ENCODE measurements at places on chromosomes 6 and 20.

DNA sequence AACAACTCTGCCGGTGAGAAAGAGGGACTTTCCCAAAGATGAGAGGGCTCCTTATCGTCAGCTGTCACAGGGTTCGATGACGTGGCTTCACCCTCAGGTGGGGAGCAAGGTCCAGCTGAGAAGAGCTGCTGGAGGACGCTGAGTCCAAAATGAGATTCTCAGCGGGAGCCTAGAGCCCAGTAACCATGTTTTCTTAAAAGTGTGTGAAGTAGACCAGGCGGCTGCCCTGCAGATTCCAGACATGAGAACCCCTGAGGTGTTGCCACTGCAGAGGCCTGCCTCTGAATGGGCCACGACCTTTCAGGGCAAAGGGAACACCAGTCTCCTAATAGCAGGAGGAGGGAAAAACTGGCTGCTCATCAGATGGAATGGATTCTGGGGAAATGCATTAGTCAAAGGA lies 375.1 kb downstream of the BTBD9 start:
- DNase-seq, result no peak

GRCh38 chr6:7512320-7512719 lies 29.2 kb upstream of the DSP start:
- DNase-seq, result no peak

DNA sequence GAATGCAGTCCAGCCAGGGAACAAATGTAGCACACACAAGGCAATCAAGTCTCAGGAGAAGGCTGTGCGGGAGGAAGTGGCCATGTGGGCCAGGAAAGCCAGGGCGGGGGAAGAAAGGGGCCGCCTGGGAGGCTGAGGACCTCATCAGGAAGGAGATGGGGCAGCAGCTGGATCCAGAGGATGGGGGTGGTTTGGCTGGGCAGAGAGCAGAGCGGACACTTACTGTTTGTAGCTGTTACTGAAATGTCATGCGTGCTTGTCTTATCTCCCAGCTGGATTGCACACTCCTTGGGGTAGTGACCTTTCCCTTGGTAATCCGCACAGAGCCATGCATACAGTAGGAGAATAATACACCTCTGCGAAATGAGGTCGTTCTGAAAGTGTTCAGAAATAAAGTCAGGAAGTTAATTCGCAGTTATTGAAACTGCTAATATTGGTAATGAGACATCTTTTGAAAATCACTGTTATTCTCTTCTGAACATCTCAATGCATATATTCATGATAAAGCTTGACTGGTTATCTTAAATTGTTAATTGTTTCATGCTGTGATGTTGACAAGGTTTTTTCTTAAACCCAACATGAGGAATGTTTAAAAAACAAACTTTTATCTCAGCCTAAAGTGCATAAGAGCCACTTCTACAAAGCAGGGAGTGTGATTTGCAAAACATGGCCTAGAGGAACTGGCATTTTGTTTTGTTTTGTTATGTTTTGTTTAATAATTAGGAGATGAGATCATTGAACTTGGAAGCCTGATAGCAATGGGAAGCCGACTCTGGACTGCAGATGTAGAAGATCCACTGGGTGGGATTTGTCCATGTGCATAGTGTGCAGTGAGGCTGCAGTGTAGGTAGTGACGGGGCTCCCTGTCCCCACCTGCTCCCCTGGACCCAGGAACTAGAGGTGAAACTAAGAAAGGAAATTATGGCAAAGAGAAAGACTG lies 18.0 kb upstream of the MAP3K4 start:
- DNase-seq, result no peak

GRCh38 chr6:21595285-21596144 lies 2.0 kb downstream of the SOX4 start:
- no peak for DNase-seq

DNA sequence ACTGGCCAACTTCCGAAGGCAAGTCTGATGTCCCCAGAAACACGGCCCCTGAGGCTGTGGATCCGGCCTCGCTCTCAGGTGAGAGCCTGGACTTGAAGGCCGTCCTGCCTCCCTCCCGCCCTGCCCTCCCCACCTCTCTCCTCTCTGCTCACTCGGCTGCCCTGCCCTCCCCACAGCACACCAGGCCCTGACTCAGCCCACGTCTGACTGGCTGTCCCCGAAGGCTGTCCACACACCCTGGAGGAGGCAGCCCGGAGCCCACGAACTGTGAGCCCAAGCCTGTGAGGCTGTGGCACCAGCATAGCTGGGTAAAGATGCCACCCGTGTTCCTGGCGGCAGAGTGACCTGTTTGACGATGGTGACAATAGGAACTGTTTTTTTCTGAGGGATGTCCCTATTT lies 16.3 kb downstream of the GATA5 start:
- DNase-seq, result no peak

DNA sequence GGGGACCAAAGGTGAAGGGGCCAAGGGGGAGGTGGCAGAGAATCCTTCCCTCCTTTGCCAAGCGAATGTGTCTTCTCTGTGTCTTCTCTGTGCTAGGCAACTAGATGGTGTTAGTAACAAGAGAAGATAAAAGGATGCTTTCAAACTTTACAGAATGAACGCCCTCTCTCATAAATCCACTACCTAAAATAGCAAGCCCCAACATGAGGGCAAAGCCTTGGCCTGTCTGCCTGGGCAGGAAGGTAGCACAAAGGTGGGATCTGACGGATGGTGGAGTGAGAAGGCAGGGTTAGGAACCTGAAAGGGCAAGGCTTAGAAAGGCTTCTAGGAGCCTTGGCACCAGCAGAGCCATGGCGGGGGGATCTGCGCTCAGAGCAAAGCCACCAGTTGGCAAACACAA lies 13.6 kb upstream of the TGM3 start:
- DNase-seq, result no peak

DNA sequence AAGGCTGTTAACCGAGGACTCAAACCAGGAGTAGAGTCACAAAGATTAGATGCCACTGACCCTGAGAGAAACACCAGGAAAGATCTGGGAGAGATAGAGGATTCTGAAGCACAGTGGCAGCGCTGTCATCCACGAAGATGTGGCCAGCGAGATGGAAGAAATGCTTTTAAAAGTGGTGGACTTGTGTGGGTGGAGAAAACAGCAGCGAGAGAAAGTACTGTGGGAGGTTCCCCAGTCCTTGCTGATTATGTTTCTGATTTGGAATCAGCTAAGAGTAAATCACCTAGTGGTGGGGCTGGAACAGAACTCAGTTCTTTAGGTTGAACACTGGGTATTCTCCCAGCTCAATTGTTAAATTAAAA lies 435 bp upstream of the ZNF322 start:
- DNase-seq, result peak; percentile 17

DNA sequence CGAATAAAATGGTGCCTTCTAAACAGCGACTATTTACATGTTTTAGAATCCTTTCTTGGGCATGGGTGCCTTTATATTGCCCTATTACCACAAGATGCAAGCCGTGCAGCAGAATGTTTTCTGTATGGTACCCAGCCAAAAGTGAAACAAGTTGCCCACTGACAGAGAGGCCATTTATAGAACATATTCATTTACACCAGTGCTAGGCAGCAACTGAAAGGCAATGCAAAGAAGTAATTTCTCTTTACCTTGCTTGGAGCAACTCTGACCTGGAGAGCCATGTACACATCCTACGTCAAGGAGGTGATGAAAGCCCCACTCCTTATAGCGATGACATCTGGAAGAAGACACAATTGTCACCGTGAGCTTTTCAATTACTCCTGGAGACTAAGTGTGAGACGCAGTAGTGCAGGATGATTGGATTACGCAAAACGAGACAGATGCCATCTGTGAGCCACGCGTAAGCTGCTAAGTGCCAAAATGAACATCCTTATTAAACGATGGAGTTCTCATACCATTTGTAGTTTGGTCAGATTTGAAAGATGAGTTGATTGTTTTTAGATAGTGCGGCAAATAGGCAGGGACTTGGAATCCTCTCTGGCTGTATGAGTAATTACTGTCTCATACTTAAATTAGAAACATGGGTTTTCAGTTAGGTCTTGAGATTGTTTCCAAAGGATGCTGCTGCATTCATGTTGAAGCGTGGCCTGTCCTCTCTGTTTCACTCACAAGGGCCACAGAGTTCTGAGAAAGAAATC lies at the start of gene TMEM244:
Gene TMEM244, minus strand, starts transcription at position 408 of the 758 bp plus-strand sequence. Its CDS starts 127 bp downstream, at position 281.
- no peak for DNase-seq

DNA sequence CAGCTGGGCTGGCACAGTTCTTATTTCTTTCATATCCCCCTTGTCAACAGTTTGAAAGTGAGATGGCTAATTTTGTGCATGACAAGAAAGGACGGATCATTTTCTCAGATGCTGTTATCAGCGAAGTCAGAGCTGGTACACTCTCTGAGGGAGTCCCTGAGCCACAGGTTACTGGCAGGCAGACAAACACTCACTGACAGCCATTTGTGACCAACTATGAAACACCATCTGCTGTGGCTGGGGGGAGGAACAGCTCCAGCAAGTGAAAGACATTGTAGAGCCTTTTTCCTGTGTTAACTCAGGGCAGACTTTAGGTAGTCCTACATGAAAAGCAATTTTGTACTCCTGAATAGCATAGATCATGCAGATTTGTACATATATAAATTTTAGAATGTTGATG lies 22.2 kb downstream of the OLIG3 start:
- no peak for DNase-seq

GRCh38 chr6:109318328-109318876 lies 63.9 kb downstream of the CD164 start:
- no peak for DNase-seq

DNA sequence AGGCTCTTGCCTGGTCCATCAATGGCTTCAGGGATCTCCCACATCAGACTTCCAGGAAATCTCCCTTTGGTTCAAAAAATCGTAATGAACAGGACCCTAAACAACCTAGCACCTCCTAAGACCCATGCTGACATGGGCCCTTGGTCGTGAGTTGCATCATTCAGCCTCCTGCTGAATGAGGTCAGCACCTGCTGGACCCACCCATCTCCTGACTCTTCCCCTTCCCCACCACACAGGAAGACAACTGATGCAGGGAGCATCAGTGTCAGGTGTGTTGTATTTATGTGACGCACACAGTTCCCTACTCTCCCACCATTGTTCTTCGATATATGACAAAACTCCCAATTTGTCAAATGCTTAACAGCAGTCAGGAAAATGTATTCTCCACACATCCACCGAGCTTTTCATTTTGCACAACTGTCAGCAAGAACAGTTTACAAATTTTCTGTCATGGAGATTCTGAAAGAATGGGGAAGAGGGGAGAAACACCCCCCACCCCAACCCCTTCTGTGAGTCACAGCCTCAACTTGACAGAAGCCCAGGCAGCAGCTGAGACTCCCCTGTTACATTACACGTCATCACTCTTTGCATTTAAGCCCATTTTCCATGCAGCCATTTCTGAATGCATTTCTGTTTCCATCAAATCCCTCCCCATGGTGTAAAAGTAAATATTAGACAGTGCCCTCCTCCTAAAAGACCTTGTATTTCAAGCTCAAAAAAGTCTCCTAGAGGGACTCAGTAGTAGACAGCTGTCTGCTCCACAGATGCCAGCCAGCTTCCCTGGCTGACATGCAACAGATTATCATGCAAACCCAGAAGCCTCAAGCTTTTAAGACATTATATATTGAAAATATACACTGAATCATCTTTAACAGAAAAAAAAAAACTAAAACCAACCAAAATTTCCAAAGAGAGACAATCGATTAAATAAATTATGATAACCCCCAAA lies 577.5 kb downstream of the PTPRT start:
- no peak for DNase-seq

- no peak for DNase-seq
Measured at GRCh38 chr6:80249897-80250296, 143.4 kb downstream of the BCKDHB start.

DNA sequence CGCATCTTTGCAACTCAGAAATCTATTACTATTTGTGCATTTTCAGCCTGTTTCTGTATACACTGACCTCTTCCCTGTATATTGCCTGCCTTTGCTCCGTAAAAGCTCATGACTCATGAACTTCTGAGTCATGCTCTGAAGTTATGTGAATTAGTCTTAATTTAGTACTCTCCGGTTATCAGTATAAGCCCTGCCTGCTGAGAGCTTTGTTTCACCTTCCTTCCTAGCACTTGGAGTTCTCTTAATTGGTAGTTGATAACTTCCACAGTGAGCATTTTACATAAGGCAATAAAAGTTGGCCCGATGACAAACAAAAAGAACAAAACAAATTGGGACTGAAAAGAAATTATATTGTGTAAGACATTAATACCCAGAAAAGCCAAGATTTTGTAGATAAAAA lies 231.4 kb downstream of the GJA1 start:
- DNase-seq, result no peak

- no peak for DNase-seq
Measured at GRCh38 chr6:34229877-34230276, 6.8 kb upstream of the HMGA1 start.

GRCh38 chr20:61271312-61272231 lies 19.5 kb downstream of the CDH4 start:
- no peak for DNase-seq

DNA sequence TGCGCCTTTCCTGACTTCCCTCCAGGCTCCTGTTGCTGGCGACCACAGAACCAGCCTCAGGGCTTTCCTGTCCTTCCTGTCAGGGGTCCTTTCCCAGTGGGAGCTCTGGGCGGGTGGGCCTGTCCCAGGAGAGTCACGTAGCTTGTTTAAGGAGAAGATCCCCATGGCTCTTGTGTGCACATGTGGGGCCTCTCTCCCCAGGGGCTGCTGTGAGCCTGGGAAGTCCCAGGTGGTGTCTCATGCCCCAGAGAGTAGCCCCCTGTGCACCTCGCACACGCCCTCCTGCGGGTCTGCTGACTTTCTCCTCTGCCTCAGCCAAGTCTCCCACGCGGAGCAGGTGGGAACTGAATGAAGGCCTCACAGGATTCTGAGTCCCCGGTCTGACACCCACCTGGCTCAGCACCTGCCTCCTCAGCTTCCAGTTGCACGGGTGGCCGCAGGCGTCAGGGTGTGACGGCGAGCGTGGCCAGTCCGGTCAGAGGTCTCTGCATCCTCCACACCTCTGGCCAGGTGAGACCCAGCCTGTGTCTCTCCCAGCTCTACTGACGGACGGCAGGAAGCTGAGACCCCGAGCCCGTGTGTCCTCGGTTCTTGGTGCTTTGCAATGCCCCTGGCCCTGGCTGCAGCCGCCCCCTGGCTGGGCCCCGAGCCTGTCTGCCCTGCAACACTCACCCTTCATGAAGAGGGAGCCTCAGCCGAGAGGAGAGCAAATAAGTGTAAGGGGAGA lies 5.6 kb upstream of the NKAIN4 start:
- no peak for DNase-seq

DNA sequence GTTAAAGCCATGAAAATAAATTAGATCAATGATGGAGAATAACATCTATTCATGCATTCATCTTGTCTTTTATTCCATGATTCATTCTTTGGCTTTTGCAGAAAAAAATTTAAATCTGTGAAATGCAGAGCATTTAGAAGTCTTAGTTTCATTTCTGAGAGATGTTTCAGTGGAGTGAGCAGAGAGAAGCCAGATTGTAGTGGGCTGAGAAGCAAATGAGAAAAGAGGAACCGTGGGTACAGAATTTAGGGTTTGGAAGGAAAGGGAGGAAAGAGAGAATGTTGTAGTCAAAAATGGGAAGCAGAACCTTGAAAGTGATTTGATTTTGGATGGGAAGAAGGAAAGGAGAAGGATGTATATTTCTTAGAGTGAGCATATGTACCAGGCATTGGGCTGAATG lies 260.3 kb upstream of the MAN1A1 start:
- no peak for DNase-seq

DNA sequence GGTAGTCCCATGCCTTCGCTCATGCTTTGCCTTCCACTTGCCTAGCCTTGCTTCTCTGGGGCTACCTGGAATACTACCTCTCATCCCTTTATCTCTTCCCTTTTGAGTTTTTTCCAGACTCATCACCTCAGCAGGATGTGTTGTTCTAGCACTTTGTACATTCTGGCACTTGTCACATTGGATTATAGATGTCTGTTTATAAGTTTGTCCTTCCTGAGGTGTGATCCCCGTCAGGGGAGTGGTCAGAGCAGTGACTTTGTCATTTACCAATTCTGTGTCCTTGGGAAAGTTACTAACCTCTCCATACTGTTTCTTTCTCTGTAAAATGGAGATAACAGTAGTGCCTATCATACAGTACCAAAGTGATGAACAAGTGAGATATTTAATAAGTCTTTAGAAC lies 66.5 kb downstream of the CTNNBL1 start:
- DNase-seq, result no peak

Data from CMK (cell line).